Epithelial cell of proximal tubule (primary cell): ENCODE measurements at places on chromosomes 7 and 10. TPM values are rescaled to one million over a fixed set of nuclear protein-coding genes. Genes with fewer than 3 reads are reported as not detected.

DNA sequence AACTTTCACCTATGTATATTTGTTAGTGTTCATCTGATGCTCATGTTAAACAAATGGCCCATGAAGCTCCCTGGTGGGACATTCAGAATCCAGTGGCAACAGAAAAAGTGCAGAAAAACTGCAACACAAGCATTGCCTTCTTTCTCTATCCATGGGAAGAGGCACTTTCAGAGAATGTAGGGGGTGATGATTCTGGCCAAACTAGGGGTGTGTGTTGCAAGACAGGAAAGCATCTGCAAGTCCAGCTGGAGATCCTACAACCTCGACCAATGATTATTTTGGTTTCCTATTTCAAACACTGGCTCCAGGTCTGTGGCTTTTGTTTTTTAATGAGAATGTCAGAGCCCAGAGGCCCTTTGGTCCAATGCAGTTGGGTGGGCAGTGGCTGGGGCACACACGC lies 198.7 kb downstream of the CXCL12 start:
- no peak for DNase-seq

Gene SHH
- 1.7 and 4.4 TPM in 2 replicates for total RNA-seq

Gene THAP5
- total RNA-seq = 9.1 and 20.0 TPM in 2 replicates

- DNase-seq = no peak
Observed at GRCh38 chr10:12568391-12569009, 219.2 kb downstream of the CAMK1D start.

Gene ITIH2
- total RNA-seq = not detected in 2 replicates

DNA sequence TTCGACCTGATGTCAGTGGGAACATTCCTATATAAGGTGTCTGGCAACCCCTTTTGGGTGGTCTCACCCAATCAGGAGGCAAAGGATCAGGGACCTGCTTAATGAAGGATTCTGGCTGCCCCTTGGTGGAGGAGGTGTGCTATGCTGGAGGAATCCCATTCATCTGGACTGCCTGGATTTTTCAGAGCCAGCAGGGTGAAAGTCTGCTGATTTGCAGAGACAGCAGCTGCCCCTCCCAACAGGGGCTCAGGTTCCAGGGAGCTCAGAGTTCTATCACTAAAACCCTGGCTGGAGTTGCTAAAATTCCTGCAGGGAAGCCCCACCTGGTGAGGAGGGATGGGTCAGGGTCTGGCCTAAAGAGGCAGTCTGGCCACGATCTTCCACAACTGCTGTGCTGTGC lies 398.5 kb upstream of the CNTNAP2 start:
- DNase-seq = no peak

GRCh38 chr7:112080441-112080840 lies 125.8 kb downstream of the DOCK4 start:
- peak; percentile 97 for DNase-seq
